Left cardiac atrium (tissue), 4 donors: ENCODE measurements at places on chromosomes 1 and 21. TPM values are rescaled to one million over a fixed set of nuclear protein-coding genes. Genes with fewer than 3 reads are reported as not detected.

The SERINC2 gene
- total RNA-seq: 2.4 TPM

The SPATA45 gene
- not detected for total RNA-seq

The THEM4 gene
- 17.6 TPM for total RNA-seq

The GJA9 gene
- not detected for total RNA-seq
